ENCODE measurements at places on chromosomes 7 and 10. TPM values are rescaled to one million over a fixed set of nuclear protein-coding genes. Genes with fewer than 3 reads are reported as not detected.

- no peaks in the 10 kb centered on the region for H3K36me3 ChIP-seq
- no peak for DNase-seq
- no peak overlapping the region for H3K27ac ChIP-seq
- no peaks in the 10 kb centered on the region for H3K4me1 ChIP-seq
- no peaks in the 10 kb centered on the region for H3K27me3 ChIP-seq
- no peak overlapping the region for H3K4me3 ChIP-seq
Measured at GRCh38 chr10:95783741-95784140, 27.8 kb downstream of the ENTPD1 start.

DNA sequence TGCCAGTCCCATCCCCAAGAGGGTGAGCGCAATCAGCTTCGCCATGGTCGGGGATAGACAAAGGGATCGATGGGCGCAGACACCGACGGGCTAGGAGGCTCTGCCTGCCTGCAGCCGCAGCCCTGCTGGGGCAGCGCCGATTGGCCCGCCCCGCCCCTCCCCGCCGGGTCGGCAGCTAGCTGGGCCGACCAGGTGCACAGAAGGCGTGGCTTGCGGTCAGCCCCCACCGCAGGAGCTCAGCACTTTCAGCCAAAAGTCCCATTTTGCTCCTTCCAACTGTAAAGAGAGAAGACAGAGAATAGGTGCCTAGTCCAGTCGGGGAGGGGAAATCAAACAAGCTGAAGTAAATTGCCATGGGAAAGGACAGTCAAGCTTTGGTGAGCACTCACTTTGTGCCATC, at the start of gene PON1:
Gene PON1 (minus strand): TSS at position 102 of the 400 bp plus-strand sequence. CDS start 57 bp downstream, at position 45.
- no peak within 1 kb of the TSS for H3K4me3 ChIP-seq
- H3K36me3 ChIP-seq, result no peaks in the 10 kb centered on the region
- no peaks in the 10 kb centered on the region for H3K4me1 ChIP-seq
- peak; percentile 2 for DNase-seq

DNA sequence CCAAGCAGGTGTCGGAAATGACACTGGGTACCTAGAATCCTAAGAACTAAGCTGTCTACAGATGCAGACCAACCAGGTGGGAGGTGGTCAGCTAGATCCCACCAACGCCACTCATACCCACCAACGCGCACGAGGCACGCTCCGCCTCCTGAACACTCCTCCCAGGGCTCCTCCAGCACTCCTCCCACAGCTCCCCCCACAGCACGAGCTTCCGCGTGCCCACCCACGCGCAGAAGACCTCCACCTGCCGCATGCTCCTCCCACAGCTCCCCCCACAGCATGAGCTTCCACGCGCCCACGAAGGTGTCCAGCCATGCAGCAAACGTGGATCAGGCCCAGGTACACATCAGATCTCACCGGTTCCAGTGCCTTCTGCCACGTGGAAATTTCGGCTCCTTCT, 196.0 kb downstream of the MAD1L1 start:
- no peak overlapping the region for H3K4me3 ChIP-seq
- H3K27ac ChIP-seq, result no peak overlapping the region
- no peak for DNase-seq
- no peaks in the 10 kb centered on the region for H3K27me3 ChIP-seq
- no peaks in the 10 kb centered on the region for H3K36me3 ChIP-seq

DNA sequence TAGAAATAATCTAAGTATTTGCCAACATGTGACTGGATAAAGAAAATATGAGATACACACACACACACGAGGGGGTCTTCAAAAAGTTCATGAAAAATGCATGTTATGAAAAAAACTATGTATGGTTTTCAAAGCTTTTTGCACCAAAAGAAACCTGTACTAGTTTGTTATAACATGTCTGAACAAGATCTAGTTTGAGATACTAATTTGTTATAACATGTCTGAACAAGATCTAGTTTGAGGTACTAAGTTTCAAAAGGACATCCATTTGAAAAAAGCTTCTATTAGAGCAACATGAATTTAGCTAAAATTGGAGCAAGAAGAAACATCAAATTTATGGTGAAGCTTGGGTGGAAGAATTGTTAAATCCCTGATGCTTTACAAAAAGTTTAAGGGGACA, 19.8 kb upstream of the ADRA2A start:
- no peak for DNase-seq
- no peak overlapping the region for H3K4me3 ChIP-seq
- peaks cover 2% of the 10 kb centered on the region for H3K27me3 ChIP-seq
- no peak overlapping the region for H3K27ac ChIP-seq
- H3K4me1 ChIP-seq, result no peaks in the 10 kb centered on the region

DNA sequence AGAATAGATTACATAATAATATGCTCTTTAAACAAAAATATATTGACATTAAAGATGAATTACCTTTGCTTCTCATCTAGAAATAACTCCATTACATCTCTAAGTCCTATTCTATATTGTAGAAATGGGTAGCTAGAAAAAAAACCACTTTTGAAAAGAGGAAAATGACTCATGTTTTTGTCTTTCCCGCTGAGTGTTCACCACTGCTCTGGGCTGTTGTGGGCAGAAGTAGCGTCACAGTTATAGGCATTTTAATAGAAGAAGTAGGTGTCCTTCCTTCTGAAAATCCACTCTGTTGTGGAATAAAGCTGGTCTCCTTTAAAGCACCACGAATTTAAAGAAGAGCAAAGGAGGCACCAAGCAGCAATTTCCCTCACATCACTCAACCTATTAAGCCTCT, 117.6 kb upstream of the NFE2L3 start:
- H3K27ac ChIP-seq, result no peak overlapping the region
- H3K4me3 ChIP-seq, result no peak overlapping the region
- H3K36me3 ChIP-seq, result no peaks in the 10 kb centered on the region
- H3K4me1 ChIP-seq, result no peaks in the 10 kb centered on the region

DNA sequence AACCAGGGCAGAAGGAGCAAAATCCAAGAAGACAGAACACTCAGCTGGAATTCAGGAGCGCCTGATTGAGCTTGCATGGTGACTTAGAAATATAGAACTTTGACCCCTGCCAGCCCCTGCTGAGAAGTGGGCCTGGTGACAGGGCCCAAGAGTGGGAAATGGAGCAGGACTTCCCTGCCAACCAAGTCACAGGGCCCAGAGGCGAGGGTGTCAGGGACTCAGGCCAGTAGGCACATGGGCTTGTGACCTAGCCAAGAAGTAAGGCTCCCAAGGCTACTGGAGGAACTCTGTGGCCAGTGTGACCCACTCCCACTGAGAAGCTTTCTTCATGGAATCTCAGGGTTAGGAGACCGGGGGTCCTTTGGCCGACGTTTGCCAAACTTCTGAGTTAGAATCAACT, 31.9 kb downstream of the LRRC20 start:
- H3K36me3 ChIP-seq, result no peaks in the 10 kb centered on the region
- no peak overlapping the region for H3K4me3 ChIP-seq
- H3K27ac ChIP-seq, result no peak overlapping the region

Gene BAIAP2L1
- 1.1 TPM for total RNA-seq

- no peaks in the 10 kb centered on the region for H3K36me3 ChIP-seq
- no peak for DNase-seq
- H3K27ac ChIP-seq, result no peak overlapping the region
- H3K4me3 ChIP-seq, result no peak overlapping the region
- peaks cover 8% of the 10 kb centered on the region for H3K27me3 ChIP-seq
Measured at GRCh38 chr10:26251925-26252324, 35.4 kb downstream of the GAD2 start.

- H3K27ac ChIP-seq, result no peak overlapping the region
- no peak overlapping the region for H3K4me3 ChIP-seq
Measured at GRCh38 chr7:31082447-31082846, 30.3 kb downstream of the ADCYAP1R1 start.

Gene UCN3
- not detected for total RNA-seq

DNA sequence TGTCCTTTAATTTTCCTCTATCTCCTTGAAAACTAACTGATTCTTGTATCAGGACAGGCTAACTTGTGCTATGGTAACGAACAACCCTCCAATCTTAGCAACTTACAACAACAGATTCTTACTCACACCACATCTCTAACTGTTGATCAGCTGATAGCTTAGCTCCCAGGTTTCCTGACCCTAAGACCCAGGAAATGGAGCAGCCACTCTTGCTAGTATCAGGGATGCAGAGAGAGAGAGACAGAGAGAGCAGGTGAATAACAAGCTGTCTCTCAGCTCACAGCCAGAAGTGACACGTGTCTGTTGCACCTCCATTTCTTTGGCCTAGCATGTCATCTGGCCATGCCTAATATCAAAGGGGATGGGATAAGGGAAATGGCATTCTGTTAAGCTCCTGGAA, 1289.0 kb upstream of the AUTS2 start:
- H3K27ac ChIP-seq, result no peak overlapping the region
- H3K27me3 ChIP-seq, result no peaks in the 10 kb centered on the region
- no peaks in the 10 kb centered on the region for H3K4me1 ChIP-seq
- H3K36me3 ChIP-seq, result no peaks in the 10 kb centered on the region
- H3K4me3 ChIP-seq, result no peak overlapping the region

GRCh38 chr10:101859530-101859929, 15.9 kb upstream of the KCNIP2 start:
- DNase-seq, result no peak
- no peaks in the 10 kb centered on the region for H3K4me1 ChIP-seq
- H3K36me3 ChIP-seq, result no peaks in the 10 kb centered on the region
- no peak overlapping the region for H3K27ac ChIP-seq
- no peak overlapping the region for H3K4me3 ChIP-seq

Gene RBAK
- total RNA-seq, result 14.8 TPM

DNA sequence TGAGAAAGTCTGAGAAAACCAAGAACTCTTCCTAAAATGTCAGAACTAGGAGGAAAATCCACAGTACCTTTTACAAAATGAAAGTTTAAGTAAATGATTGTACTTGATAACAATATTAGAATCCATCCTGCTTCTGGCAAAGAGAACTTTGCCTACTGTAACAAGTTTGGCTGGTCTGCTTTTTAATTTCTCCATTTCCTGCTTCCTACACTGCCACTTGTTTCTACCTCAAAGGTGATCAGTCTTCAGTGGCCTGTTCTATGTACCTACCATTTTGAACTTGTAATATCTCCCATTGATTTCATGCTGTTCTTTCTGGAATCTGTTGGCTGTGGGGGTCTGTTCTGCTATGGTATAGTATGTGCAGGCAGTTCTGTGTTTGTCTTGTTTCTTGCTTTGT, 32.9 kb upstream of the CAPZA2 start:
- H3K4me1 ChIP-seq, result no peaks in the 10 kb centered on the region
- no peak overlapping the region for H3K4me3 ChIP-seq
- H3K27ac ChIP-seq, result no peak overlapping the region
- DNase-seq, result no peak
- H3K36me3 ChIP-seq, result no peaks in the 10 kb centered on the region

DNA sequence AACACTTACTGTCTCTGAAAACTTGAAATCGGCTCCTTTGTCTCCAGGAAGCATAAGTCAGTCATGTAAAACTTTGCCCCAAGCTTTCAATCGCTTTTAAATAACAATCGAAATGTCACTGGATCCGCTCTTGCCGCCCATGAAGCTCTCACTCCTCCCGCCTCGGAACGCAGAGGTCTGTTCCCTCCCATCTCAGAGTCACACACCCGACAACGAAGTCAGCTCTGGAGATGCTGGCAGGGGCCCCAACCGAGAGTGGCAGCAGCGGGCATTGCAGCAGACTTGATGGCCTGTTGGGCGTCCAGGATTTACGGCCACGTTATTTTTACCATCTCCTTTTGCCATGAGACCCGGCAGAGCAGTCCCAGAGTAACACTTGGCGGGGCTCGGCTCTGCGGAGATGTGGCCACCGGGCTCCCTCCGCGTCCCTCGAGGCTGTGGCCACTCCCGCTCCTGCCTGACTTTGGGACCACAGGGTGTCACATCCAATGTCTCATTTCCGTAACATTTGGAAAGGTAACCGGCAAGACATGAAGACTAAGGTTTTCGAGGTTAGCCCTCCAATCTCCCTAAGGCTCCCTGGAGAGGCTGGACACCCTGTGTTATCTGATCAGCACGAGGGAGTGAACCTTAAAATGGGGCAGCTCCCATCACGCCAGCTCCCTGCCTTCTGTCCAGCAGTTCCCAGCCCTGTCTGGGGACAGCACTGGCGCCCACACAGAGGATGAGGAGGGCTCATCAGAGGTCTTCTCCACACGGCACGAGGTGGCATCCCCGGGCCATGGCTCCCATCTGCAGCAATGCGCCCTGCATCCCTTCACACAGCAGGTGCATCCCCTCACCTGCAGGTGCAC, 62.8 kb upstream of the ADGRA1 start:
- H3K4me3 ChIP-seq, result no peak overlapping the region
- DNase-seq, result no peak
- no peak overlapping the region for H3K27ac ChIP-seq
- H3K36me3 ChIP-seq, result no peaks in the 10 kb centered on the region
- no peaks in the 10 kb centered on the region for H3K4me1 ChIP-seq
